A549 treated with RU486 at 1 μM for 4 hours (cell line): ENCODE measurements at places on chromosomes 4 and X. TPM values are rescaled to one million over a fixed set of nuclear protein-coding genes. Genes with fewer than 3 reads are reported as not detected.

ADAM29 gene
- total RNA-seq: not detected in 5 replicates

CRLF2 gene
- 1.3 to 1.8 TPM (median 1.5 TPM) in 5 replicates for total RNA-seq

ELMOD2 gene
- 6.0 to 12.6 TPM (median 10.5 TPM) in 5 replicates for total RNA-seq

RNF175 gene
- total RNA-seq: not detected in 5 replicates

SUV39H1 gene
- total RNA-seq: 16.8 to 22.3 TPM (median 22.0 TPM) in 5 replicates

TMPRSS11A gene
- not detected in 5 replicates for total RNA-seq

C4orf54 gene
- not detected in 5 replicates for total RNA-seq

SMPX gene
- total RNA-seq: 0.12 TPM in 1 of 5 replicates, not detected in the others

TRIM75 gene
- total RNA-seq: not detected in 5 replicates
